ENCODE measurements at places on chromosomes 2 and 18. TPM values are rescaled to one million over a fixed set of nuclear protein-coding genes. Genes with fewer than 3 reads are reported as not detected.

DCC gene
- not detected for total RNA-seq

ATOH8 gene
- total RNA-seq: 57.2 TPM

RAMP1 gene
- total RNA-seq: 26.3 TPM

SULT1C2 gene
- total RNA-seq: 3.3 TPM

RAB17 gene
- 1.1 TPM for total RNA-seq

DNA sequence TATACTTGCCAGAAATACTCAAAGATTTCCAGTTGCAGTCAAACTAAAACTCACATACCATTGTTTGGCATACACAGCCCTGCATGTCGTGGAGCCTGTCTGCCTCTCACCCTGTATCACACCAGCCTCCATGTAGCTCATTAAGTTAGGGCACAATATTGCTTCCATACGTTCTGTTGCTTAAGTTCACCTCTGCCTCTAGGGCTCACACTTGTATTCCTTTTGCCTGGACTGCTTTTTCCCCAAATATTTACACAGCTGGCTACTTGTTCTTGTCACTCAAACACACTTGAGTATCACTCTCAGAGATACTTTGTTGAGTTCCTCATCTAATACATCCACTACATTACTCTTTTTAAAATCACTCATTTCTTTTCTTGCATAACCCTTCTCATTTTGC is 83.1 kb downstream of the PTH2R start:
- no peak for DNase-seq

GRCh38 chr2:170586571-170587095 is 128.5 kb upstream of the SP5 start:
- DNase-seq: no peak

DNA sequence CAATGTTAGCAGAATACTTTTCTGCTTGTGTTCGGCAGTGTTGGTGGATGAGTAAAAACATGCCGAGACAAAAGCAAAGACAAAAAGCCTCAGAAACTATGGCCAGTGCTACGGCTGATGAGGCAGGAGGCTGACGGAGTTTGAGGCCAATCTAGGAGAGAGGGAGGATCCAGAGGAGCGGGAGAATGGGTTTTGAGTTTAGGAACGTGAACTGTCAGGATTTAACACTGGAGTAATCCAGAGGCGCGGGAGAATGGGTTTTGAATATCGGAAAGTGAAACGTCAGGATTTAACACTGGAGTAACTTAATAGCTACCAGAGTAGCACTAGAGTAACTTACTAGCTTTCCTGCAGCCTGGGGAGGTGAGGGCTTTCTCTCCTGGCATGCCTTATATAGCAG is 37.4 kb downstream of the LYPD6B start:
- DNase-seq: no peak

DNA sequence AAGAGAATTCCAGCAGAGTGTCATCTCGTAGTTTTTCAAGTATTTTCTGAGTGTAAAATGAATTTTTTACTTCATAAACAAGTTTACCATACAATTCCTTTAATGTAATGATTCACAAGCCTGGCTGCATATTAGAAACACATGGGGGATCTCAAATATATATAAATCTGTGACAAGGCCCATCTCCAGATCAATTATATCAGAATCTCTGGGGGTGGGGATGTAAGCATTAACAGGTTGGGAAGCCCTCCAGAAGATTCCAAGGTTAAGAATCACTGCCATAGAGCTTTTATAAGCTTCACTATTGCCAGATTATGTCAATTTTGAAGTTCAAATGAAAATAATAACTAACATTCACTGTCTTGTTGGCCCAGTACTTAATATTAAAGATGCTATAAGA is 111.2 kb downstream of the BAZ2B start:
- DNase-seq: no peak

DNA sequence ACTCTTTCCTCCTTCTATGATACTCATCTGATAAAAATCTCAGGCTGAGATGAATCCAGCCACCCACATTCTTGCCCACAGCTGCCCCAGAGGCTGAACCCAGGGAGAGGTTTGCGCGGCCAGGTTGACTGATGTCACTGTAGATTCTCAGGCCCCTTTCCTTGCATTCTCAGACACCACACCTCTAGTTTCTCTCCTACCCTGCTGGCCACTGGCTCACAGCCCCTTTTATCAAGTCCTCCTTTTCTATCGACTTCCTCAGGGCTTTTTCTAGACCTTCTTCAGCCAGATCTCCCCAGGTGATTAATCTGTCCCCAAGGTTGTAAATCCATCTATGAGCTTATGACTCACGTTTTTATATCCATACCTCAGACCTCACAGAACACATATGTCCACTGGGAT is 99.8 kb downstream of the TACR1 start:
- DNase-seq: no peak

DNA sequence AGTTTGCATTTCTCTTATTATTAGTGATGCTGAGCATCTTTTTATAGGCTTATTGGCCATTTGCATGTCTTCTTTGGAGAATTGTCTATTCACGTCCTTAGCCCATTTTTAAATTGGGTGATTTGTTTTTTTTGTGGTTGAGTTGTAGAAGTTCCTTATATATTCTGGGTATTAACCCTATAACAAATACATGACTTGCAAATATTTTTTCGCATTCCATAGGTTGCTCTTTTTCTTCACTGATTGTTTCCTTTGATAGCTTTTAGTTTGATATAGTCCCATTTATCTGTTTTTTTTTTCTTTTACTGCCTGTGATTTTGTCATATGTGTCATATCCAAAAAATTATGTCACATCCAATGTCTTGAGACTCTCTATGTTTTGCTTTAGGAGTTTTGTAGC is 243.6 kb downstream of the GPD2 start:
- no peak for DNase-seq

DNA sequence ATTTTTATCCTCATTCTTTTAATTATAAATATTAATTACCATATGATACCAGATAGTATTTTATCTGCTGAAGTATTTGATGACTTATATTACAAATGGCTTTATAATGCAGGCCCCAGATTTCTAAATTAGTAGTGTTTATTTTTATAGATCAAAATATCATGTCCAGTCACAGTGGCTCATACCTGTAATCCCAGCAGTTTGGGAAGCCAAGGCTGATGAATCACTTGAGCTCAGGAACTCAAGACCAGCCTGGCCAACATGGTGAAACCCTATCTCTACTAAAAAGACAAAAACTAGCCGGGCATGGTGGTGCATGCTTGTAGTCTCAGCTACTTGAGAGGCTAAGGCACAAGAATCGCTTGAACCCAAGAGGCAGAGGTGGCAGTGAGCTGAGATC is 100.1 kb upstream of the ARHGAP15 start:
- no peak for DNase-seq

DNA sequence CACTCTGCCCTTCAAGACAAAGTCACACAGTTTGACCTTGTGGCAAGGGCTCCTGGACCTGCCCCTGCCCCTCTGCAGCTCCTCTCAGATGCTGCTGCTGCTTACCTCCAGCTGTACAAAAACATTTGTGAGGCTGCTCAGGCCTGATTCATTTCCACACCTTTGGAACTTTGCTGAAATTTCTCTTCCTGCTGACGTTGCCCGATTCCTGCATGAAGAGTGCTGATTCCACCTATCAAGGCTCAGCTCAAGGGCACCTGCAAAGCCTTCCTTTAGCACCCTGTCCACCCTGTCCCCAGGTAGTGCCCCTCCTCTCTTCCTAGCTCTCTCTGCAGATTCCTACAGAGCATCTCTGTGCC is 738.3 kb upstream of the HS6ST1 start:
- no peak for DNase-seq

DNA sequence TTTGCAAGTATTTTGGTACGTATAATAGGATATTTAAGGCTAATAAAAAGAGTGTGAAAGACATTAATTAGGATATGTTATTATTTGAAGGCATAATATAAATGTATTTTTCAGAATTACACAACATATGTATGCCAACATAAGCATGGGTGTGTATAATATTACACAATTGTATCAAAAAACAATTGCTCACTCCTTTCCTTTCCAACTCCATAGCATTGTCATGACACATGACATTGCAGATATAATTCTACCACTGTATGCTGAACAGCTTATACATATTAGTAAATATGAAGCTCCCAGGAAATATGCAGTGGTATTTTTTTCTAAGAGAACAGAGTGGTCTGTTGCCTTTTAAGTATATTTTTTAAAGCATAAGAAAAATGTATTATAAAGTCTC is 593.1 kb downstream of the TMX3 start:
- DNase-seq: no peak

DNA sequence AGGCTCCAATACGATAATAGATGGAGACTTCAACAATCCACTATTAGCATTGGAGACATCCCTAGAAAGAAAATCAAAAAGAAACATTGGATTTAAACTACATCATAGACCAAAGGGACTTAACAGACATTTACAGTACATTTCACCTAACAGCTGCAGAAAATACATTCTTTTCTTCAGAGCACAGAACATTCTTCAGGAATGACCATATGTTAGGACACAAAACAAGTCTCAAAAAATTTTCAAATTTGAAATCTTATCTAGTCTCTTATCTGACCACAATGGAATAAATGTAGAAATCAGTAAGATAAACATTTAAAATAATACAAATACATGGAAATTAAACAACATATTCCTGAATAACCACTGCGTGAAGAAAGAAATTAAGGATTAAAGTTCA is 68.7 kb downstream of the STRADB start:
- DNase-seq: no peak

- DNase-seq: no peak
Observed at GRCh38 chr2:207227062-207227748, 61.5 kb upstream of the KLF7 start.

DNA sequence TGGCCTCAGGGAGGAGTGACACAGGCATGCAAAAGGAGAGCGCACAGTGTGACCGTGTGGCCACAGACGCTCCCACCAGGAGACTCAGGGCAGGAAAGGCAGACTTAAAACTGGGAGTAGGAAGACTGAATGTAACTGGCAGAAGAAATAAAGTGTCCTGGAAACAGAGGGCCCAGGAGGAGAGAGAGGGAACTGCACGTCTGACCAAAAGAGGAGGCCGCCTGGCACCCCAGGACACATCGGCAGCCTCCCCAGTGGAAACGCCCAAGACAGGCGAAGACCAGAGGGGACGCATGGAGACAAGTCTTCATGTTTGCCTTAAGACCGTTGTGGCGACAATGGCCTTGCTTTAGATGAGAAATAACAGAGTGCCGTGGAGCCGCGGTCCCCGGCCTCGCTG is 163.6 kb upstream of the ALKAL2 start:
- no peak for DNase-seq

DNA sequence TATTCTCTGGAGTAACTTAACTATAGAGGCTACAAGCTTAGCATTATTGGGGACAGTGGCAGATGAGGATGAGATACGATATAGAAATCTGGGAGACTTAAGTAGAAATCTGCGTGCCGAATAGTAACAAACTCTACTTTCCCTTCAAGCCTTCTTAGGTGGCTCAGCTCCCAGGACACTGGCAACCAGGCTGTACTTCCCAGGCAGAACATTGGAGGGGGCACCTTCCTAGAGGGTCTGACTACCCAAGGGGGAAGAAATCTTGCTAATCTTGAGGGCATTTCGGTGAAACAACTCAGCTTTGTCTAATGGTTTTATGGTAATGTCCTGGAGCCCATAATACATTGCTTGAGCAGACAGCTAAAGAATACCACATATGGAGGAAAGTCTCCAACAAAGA is 126.2 kb upstream of the DTNA start:
- no peak for DNase-seq

DNA sequence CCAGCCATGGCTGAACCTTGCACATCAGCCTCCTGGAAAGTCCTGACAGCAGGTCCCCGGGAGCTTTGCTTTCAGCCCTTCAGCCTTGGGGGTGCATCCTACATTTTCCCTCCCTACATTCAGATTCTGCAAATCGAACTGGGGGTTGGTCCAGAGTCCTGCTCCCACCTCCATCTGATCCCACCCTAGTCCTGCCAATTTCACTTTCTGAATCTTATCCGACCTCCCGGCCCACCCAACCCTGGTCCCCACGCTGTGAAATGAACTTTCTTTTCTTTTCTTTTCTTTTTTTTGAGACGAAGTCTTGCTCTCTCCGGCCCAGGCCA is 47.8 kb upstream of the ODC1 start:
- DNase-seq: peak; percentile 8

GRCh38 chr2:120571015-120571728 is 164.5 kb upstream of the GLI2 start:
- DNase-seq: no peak

- DNase-seq: no peak
Observed at GRCh38 chr2:8215159-8215863, 466.5 kb upstream of the ID2 start.

DNA sequence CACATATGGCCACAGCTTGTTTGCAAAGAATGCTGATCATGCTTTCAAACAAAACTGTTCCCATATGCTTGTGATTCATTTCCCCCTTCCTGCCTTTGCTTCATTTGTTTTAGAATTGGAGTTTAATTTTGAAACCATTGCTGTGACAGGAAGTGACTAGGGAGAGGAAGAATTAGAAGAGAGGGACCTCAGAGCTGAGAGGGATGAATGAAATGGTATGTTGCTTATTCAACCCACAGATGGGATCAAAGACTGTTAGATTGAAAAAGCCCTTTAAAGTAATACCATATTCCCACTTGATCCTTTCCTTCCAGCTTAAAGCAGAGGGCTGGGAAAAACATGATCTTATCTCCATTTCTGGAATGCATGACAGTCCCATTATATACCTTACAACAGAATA is 106.2 kb upstream of the RNF152 start:
- no peak for DNase-seq

- no peak for DNase-seq
Observed at GRCh38 chr2:203993560-203993959, 57.0 kb downstream of the ICOS start.

DNA sequence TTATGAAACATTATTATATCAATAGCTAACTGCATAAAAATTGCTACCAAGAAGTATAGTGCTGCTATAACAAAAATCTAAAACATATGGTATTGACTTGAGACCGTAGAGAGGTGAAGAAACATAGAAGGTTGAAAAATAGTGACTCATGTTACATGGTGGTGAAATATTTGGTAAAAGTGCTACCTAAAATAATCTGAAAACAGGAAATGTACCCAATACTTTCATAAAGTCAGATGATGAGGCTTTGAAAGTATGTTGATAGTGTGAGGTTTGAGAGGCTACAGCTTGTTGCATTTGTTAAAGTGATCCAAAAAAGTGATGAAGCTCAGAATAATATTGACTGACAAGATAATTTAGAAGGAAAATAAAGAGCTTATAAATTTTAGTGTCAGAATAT is 718.7 kb upstream of the SLC8A1 start:
- DNase-seq: no peak

DNA sequence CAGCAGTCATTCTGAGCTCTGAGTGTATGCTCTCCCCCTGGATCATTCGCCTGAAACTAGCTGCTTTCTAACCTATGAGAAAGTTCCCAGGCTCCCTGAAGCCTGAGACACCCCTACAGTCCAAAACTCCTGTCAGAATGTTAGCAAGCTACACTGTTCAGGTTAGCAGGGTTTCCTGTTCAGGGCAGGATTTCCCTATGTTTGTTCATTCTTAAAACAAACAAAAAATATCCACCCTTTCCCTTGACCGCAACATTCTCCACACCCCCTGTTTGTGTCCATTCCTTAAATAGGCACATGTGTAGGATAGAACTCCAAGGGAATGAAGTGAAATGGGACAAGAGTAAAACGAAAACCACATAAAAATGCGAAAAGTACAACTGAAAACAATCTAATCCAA is 83.1 kb downstream of the KLF7 start:
- no peak for DNase-seq

Measured in sciatic nerve (tissue), 2 donors.